ENCODE measurements at places on chromosomes 2 and 18. TPM values are rescaled to one million over a fixed set of nuclear protein-coding genes. Genes with fewer than 3 reads are reported as not detected.

Gene MARCO
- total RNA-seq, result not detected

Gene TMEM37
- 0.61 TPM for total RNA-seq

Gene SERPINB3
- total RNA-seq, result 0.68 TPM

Gene MYOM1
- 20.4 TPM for total RNA-seq

Gene SCYGR4
- not detected for total RNA-seq

Gene NPPC
- total RNA-seq, result not detected

Gene GCA
- total RNA-seq, result 57.5 TPM

Gene DSEL
- 28.0 TPM for total RNA-seq

- no peak for DNase-seq
Observed at GRCh38 chr2:94995553-94996304, 29.8 kb upstream of the MAL start.

DNA sequence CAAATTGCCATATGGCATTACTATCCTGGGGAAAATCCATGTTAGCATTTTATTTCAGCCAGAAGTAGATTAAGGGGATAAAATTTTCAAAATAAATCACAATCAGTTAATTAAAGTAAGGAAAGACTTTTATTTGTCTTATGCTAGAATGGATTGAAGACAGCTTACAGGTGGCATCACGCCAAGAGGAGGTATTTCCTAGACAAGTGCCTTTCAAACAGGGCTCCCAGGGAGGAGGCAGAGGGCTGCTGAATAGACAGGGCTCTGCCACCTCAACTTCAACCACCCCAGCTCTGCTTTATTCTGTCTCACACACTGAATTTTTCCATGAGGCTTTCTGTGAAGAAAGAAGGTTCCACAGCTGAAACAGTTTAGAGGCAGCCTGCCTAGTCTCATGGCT is 12.2 kb downstream of the CCDC68 start:
- peak; percentile 49 for DNase-seq

DNA sequence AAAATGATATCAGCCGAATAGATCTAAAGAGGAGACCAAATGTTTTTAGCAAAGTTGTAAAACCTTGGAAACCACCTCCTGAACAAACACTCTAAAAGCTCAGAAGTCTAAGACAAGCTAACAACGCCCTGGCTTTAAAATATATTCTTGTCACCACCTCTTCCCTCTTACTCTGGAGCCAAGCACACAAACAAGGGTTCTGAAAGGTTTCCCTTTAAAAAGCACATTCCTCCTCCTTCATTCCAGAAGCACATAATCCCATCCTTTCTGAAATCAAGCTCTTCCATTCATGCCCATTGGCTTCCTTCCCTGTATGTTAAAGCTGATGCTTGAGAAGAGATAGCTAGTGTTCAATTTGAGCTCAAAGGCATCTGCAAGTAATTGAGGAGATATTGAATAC is 382.0 kb downstream of the LNPK start:
- DNase-seq, result no peak

DNA sequence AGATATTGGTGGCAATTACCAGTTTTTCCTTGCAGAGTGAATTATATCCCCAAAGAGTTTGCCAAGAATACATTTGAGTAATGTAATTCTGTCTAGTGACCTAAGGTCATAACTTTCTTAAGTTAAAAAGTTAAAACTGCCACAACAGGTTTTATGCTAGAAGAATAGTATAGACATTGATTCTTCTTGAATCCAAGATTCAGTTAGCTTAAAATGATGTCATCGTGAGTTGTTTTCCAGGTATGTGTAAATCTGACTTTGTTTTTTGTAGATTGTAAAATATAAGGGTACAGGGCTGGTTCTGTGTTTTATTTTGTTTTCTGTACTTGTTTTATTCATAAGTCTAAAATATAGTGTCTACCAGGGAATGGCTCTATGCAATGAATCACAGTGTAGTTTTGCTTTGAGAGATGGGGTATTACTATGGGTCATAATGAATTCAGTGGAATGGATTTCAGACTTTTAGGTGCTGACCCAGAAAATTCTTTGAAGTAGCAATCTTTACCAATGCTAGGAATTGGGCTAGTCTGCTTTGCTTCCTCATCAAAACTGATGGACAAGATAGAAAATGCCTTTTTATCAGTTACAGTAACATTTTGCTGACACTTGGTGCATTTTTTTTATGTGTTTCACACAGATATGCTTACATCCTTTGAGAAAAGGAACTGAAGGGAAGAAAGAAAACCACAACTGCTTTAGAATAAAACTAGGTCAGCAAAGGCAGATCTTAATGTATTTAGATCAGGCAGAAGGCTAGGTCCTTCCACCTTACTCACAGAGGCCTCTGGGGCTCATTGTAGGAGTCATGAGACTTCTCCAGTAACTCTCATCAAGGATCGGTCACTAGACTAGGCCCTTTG is 20.8 kb upstream of the MGAT5 start:
- DNase-seq, result no peak

GRCh38 chr2:181185948-181186347 is 205.5 kb downstream of the UBE2E3 start:
- DNase-seq, result no peak

DNA sequence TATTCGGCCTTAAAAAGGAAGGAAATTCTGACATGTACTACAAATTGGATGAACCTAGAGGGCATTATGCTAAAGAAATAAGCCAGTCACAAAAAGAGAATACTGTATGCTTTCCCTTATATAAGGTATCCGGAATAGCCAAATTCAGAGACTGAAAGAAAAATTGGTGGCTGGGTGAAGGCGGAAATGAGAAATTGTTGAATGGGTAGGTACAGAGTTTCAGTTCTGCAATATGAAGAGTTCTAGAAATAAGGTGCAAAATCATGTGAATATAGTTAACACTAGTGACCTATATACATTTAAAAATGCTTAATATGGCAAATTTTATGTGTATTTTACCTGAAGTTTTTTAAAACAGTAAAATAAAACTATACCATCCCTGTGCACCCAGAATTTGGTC is 43.1 kb downstream of the RMP24 start:
- no peak for DNase-seq

DNA sequence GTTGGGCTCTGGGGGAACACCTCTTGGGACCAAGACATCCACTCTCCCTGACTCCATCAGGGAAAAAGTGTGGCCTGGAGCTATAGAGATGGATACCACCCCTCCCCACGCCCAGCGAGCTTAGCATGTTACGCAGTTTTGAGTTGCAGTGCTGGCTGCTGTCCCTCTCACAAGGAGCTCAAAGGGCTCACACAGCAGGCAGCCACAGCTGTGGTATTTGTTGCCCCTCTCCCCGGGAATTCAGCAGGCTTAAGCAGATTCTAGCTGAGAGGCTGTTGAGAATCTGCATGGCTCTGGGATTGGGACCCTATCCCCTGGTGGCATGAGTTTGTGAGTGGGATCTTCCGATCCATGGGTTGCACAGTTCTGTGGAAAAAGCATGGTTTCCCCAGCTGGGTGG is 673.1 kb upstream of the FSHR start:
- DNase-seq, result no peak

GRCh38 chr2:223238301-223238700 is 186.3 kb downstream of the KCNE4 start:
- no peak for DNase-seq

- no peak for DNase-seq
Observed at GRCh38 chr2:67516899-67517530, 119.9 kb downstream of the ETAA1 start.

GRCh38 chr2:119248751-119249150 is 25.1 kb downstream of the STEAP3 start:
- no peak for DNase-seq

- DNase-seq, result no peak
Observed at GRCh38 chr2:11899264-11899818, 152.9 kb downstream of the LPIN1 start.

- DNase-seq, result no peak
Observed at GRCh38 chr2:226251661-226252060, 548.0 kb downstream of the IRS1 start.

- no peak for DNase-seq
Observed at GRCh38 chr2:112618383-112618782, 27.4 kb upstream of the SLC20A1 start.

- no peak for DNase-seq
Observed at GRCh38 chr18:58692422-58693185, 21.3 kb downstream of the MALT1 start.

DNA sequence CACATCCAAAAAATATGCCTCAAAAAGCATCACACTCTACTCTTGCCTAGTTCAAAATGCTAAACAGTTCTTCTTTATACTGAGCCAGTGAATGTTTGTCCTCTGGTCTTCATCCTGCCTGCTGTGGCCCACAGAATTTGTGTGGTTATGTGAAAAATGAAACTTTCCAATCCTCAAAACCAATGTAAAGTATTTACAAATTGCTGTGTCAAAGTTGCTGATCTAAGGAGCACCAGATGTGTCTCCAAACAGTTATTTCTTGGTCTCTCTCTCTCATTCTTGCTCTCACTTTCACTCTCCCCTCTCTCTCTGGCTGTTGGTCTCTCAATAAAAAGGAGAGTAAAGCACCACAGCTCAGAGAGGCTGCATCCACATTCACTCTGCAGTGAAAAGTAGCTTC is 23.0 kb downstream of the EPHA4 start:
- DNase-seq, result no peak

DNA sequence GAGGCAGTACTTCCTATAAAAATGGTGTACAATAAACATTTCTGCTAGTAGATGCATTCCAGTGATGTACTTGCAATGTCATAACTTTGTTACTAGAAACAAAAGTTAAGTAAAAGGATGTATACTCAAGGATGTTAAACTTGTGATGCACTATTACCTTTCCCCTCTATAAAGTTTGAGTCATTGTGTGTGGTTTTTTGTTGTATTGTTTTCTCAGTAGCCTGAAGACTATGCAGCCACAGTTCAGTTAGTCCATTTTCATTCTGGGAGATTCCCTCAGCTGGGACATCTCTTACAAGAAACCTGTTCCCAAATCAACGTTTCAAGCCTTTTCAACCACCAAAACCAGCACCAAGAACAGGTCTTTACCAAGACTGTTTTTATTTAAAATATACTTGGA is 5.6 kb downstream of the ATP5MC3 start:
- DNase-seq, result no peak

Measured in Calu3 (cell line).